ENCODE measurements at places on chromosomes 13 and 19. TPM values are rescaled to one million over a fixed set of nuclear protein-coding genes. Genes with fewer than 3 reads are reported as not detected.

DNA sequence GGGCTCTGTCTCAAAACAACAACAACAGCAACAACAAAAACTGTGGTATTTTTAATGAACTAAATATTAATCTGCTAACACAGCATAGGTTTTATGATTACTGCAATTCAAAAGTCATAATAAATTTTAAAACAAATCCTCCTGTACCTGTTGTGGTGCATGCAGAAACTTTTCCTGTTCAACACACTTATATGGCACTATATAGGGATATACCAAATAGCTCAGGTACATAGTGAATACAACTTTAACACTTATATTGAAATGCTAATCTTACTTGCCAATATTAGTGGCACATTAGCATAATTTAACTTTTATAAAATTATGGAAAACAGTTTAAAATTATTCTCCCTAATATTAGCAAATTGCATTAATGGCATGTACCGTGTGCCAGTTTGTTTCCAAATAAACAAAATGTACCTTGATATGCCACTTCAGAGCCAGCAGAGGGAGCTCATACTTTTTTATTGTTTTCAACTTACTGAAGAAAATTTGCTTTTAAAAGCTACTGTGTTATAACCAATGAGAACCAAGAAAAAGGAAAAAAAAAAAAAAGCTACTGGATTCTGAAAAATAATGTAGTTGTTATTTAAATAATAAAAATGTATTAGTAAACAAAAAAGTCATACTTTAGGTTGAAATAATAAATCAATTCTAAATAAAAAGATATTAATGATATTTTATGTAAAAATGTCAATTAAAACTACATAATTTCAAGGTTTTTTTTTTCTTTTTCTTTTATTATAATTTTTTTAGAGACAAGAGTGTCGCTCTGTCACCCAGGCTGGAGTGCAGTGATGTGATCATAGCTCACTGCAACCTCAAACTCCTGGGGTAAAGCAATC is 18.0 kb upstream of the RBM26 start:
- peaks cover 4% of the 10 kb centered on the region for H3K36me3 ChIP-seq
- H3K27ac ChIP-seq = no peak overlapping the region
- no peak overlapping the region for H3K4me3 ChIP-seq
- no peaks in the 10 kb centered on the region for H3K4me1 ChIP-seq

- H3K27ac ChIP-seq = no peak overlapping the region
- DNase-seq = no peak
- H3K4me3 ChIP-seq = no peak overlapping the region
- peaks cover 72% of the 10 kb centered on the region for H3K36me3 ChIP-seq
- no peaks in the 10 kb centered on the region for H3K27me3 ChIP-seq
- H3K4me1 ChIP-seq = no peaks in the 10 kb centered on the region
Measured at GRCh38 chr19:39372941-39373340, 18.0 kb downstream of the PAF1 start.

DNA sequence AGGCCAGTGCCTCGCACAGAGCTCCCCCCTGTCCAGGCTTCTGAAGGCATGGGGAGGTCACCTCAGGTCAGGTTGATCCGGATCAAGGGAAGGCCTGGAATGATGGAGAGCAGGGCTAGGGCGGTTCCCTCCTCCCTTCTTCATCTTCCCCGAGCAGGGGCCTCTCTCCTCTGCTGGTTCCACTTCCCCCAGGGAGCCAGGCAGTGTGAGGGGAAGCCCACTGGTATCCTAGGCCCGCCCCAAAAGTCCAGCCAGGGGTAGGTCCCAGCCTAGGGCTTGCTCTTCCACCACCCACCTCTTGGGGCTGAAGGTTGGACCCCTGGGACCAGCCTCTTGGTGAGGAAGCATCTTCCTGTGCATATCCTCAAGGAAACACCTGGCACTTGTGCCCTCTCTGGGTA is 16.4 kb upstream of the PRR19 start:
- peaks cover 40% of the 10 kb centered on the region for H3K36me3 ChIP-seq
- peak overlapping the region; percentile 53 for H3K4me3 ChIP-seq
- H3K27ac ChIP-seq = peak overlapping the region; percentile 48
- H3K4me1 ChIP-seq = peaks cover 26% of the 10 kb centered on the region
- DNase-seq = no peak

The NR1H2 gene
- 229 TPM for total RNA-seq

DNA sequence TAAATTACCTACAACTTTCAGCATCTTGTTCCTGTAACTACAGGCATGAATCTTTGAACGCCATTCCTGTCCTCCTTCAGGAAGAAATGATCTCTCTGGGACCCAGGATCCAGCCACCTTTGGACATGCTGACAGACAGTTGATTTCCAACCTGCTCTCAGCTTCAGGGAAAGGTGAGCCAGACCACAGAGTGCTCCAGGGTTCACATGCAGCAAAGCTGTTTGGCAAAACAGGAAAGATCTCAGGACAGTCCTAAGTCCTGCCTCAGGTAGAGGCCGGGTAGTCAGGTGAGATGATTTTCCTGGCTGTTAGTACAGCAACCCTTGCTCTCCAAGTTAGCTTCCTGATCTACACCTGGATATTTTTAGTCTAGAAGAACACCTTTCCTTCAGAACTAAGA is 9.1 kb downstream of the SLC15A1 start:
- no peak overlapping the region for H3K4me3 ChIP-seq
- no peak for DNase-seq
- no peak overlapping the region for H3K27ac ChIP-seq

GRCh38 chr13:101190337-101190736 is 226.0 kb downstream of the NALCN start:
- H3K4me3 ChIP-seq = no peak overlapping the region
- no peaks in the 10 kb centered on the region for H3K36me3 ChIP-seq
- no peak for DNase-seq
- no peaks in the 10 kb centered on the region for H3K4me1 ChIP-seq

GRCh38 chr19:41895745-41896580 is 13.0 kb downstream of the ARHGEF1 start:
- H3K4me3 ChIP-seq = no peak overlapping the region
- no peaks in the 10 kb centered on the region for H3K27me3 ChIP-seq
- peak overlapping the region; percentile 29 for H3K27ac ChIP-seq
- H3K36me3 ChIP-seq = peaks cover 85% of the 10 kb centered on the region

DNA sequence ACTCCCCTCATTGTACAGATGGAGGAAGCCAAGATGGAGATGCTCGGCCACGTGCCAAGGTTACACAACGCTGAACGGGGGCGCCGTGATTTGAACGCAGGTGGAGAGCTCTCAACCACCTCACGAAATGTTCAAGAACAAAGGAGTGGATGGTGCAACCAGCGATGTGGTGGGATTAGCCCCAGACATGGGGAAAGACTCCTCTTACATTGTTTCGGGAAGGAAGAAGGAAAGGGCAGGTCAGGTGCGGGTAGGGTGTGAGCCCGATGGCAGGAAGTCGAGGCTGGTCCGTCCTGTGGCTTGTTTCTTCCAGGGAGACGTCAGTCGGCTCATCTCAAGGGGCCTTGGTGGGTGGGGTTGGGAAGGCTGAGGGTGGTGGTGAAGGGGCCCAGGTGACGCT is 7.1 kb upstream of the KLK14 start:
- no peak overlapping the region for H3K27ac ChIP-seq
- H3K27me3 ChIP-seq = no peaks in the 10 kb centered on the region
- no peak for DNase-seq

DNA sequence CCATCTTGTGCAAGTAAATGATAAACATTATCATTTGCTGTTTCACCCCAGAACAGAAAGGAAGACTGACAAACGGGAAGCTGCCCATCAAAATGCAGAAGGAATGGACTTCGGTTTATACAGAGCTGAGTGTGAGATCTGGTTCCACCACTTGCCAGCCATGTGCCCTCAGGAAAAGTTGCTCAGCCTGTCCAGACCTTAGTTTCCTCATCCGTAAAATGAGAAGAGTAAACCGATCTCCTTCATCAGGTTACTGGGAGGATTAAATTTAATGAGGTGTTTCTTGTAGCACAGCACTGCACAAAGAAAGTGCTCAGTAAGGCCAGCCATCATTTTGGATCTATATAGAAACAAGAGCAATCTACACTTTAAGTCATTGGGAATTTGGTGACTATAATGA is 36.7 kb upstream of the SERP2 start:
- H3K4me3 ChIP-seq = no peak overlapping the region
- H3K27ac ChIP-seq = no peak overlapping the region
- H3K4me1 ChIP-seq = no peaks in the 10 kb centered on the region
- H3K27me3 ChIP-seq = no peaks in the 10 kb centered on the region
- DNase-seq = no peak

DNA sequence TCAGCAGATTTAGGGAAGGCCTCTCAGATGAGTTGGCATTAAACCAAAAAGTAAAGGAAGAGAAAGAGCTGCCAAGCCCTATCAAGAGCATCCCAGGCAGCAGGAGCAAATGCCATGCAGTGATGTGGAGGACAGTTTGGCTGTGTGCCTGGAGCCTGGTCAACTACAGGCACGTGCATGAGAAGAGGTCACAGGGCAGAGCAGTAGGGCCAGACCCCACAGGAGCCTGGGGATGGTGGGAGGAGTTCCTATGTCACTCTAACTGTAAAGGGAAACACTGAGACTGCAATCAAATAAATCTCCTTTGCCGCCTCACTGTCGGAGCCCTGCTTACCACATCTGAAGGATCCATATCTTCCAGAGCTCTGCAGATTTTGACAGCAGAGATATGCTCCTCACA is 240.5 kb downstream of the ENOX1 start:
- DNase-seq = no peak

DNA sequence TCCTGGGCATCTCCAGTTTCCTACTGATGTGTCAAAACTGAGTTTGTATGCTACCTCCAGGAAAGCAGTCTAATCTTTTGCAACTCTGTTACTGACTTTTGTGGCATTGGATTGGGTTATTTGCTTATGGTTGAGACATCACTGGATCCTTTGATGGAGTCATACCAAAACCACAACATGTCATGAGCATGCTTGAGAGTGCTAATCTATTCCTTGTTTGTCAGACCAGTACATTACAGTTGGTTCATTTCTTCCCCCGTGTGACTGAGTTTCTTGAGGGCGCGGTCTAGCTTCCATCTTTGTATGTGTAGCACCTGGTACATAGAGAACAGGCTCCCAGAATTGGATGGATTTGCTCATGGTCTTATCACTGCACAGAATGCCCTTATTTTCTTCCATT is 43.2 kb downstream of the SUGT1 start:
- H3K4me1 ChIP-seq = no peaks in the 10 kb centered on the region
- H3K4me3 ChIP-seq = no peak overlapping the region
- no peak overlapping the region for H3K27ac ChIP-seq
- H3K27me3 ChIP-seq = no peaks in the 10 kb centered on the region

The S1PR2 gene
- total RNA-seq = 9.0 TPM

DNA sequence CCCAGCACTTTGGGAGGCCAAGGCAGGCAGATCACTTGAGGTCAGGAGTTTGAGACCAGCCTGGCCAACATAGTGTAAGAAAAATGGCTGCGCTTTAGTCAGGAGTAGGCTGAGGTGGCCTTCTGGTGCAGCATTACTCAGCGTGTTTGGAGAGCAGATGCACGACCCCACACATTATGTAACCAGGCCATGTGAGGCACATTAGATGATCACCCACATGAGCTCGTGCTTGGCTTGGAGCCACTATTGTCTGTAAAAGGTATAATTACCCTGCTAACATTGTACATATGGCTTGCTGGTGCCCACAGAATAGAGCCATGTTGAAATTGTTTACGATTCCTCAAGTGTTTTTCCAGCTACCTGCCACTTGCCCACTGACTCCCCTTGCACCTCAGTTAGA is 24.0 kb upstream of the SCEL start:
- no peak overlapping the region for H3K27ac ChIP-seq
- H3K4me1 ChIP-seq = peaks cover 3% of the 10 kb centered on the region
- no peak for DNase-seq
- no peaks in the 10 kb centered on the region for H3K36me3 ChIP-seq
- no peaks in the 10 kb centered on the region for H3K27me3 ChIP-seq
- H3K4me3 ChIP-seq = no peak overlapping the region

GRCh38 chr13:112688560-112689302 is 1.1 kb upstream of the ATP11A start:
- no peaks in the 10 kb centered on the region for H3K27me3 ChIP-seq
- no peaks in the 10 kb centered on the region for H3K36me3 ChIP-seq
- peak overlapping the region; percentile 62 for H3K4me3 ChIP-seq

DNA sequence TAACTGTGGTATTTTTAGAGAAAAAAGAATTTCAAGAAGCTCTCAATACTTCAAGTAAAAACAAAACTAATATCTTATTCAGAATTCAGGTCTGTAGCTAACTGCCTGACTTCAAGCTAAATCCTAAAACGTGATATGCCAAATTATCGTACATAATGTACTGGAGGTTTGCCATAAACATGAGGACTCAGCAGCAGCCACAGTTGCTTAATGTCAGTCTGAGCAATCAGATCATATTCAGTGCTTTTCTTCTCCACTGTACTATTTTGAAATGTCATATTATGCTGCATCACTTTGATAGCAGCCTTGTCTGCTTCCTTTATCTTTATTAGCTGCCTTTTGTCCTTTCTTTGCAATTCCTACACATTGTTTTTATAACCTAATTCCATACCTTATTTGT is 265.1 kb upstream of the EDNRB start:
- no peaks in the 10 kb centered on the region for H3K36me3 ChIP-seq
- H3K27ac ChIP-seq = no peak overlapping the region
- no peaks in the 10 kb centered on the region for H3K27me3 ChIP-seq
- no peaks in the 10 kb centered on the region for H3K4me1 ChIP-seq
- H3K4me3 ChIP-seq = no peak overlapping the region

The PDX1 gene
- not detected for total RNA-seq

The TMEM255B gene
- total RNA-seq = 0.76 TPM

The ZNF625 gene
- total RNA-seq = 3.3 TPM

The CYP2S1 gene
- 0.32 TPM for total RNA-seq

DNA sequence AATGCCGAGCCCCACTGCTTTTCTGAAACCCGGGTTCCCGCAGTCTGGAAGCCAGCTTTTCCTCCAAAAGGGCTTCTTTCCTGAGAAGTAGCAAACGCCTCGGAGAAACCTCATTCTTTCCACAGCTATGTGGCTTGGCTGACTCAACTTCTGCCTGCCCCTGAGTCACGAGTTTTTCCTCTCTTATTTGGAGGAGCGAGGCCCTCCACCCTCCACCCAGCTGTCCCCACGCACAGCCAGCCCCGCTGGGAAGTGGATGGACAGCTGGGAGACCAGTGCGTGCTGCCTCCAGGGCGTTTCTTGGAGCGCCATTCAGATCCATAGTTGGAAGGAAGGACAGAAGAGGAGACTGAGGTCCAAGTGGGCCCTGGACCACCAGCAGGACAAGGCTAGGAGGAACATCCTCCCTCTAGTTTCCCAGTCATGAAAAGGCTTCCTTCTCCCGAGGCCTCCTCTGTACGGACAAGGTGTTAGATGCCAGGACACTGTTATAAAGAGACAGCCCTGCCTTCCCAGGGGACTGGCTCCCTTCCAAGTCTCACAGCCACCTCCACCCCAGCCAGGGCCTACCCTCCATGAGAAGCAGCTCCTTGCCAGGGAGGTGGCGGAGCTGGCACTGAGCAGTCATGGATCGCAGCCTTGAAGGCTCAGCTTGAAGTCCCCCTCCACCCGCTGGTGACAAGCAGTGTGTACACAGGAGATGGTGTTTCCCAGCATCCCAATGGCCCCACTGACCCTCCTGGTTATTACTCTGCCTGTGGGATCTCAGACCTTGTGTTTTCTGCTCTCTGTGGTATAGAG is 2.5 kb upstream of the PLEKHF1 start:
- no peak for DNase-seq
- no peak overlapping the region for H3K27ac ChIP-seq
- no peaks in the 10 kb centered on the region for H3K27me3 ChIP-seq

The C2CD4C gene
- total RNA-seq = not detected

- H3K36me3 ChIP-seq = peaks cover 25% of the 10 kb centered on the region
- no peaks in the 10 kb centered on the region for H3K27me3 ChIP-seq
- peak overlapping the region; percentile 76 for H3K27ac ChIP-seq
- peaks cover 7% of the 10 kb centered on the region for H3K4me1 ChIP-seq
- DNase-seq = no peak
Measured at GRCh38 chr19:10338940-10339339, 484 bp downstream of the ICAM3 start.

Measured in T-cell (primary cell).